ENCODE measurements at places on chromosomes 1 and 21. TPM values are rescaled to one million over a fixed set of nuclear protein-coding genes. Genes with fewer than 3 reads are reported as not detected.

DNA sequence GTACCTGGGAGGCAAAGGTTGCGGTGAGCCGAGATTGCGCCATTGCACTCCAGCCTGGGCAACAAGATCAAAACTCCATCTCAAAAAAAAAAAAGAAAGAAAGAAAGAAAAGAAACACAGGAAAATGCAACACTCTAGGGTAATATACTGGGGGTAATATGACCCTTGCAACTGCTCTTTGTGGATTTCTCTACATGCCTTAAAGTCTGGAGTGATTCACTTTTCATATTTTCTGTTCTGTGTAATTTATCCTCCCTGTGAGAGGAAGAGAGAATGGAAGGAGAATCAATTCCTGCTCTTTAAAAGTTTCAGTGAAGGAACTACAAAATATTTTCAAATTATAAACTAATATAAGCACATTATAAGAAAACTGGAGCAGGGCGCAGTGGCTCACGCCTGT is 22.7 kb downstream of the RIT1 start:
- no peak for DNase-seq

DNA sequence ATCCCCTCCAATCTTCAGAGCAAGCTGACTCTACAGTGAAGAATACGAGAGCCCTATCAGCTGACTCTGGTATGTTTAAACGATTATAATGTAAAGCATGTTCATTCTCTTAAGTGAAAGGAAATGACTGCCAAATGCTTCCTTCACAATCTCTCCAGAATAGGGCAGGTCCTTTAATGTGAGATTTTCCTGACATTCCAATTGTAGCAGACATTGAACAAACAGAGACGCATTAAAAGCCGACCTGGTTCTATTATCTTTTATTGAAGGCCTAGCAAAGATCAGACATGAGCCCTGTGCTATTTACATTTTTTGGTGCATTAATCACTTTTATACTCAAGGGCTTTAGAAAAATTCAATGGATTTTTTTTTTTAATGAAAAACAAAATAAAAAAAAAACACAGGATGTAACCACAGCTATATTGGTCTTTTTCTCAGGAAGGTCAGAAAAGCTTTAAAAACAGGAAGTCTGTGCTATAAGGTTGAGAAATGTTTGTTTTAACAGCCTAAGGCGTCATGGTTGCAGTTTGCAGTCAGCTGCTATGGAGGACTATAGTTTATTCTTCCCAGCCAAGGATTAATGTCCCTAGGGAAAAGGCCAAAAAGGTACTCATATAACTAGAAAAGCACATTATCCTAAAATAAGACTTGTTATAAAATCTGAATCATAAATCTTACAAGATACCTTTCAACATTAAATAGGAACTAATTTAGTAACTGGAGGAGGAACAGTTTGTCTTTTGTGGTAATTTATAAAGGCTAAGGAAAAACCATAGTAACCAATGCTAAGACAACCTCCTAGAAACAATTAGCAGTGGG is 104.8 kb downstream of the RERE start:
- DNase-seq, result no peak

GRCh38 chr1:204621996-204622395 is 63.5 kb downstream of the LRRN2 start:
- no peak for DNase-seq

DNA sequence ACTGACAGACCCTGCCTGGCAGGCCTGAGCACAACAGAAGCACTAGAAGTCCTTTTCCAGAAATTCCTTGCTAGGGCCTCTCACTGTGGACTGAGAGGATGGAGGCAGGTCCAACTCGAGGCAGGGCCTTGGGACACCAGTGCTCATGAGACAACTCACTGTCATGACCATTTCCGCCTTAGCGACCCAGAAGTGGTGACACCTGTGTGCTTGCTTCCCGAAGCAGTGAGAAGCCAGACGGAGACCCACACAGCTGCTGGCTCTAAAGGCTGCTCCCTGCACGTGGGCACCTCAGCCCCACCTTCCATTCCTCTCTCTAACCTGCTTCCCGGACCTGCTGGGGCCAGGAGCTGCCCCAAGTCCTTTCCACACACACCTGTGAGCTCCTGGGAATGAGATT is 33.0 kb downstream of the KCNC4 start:
- DNase-seq, result no peak

DNA sequence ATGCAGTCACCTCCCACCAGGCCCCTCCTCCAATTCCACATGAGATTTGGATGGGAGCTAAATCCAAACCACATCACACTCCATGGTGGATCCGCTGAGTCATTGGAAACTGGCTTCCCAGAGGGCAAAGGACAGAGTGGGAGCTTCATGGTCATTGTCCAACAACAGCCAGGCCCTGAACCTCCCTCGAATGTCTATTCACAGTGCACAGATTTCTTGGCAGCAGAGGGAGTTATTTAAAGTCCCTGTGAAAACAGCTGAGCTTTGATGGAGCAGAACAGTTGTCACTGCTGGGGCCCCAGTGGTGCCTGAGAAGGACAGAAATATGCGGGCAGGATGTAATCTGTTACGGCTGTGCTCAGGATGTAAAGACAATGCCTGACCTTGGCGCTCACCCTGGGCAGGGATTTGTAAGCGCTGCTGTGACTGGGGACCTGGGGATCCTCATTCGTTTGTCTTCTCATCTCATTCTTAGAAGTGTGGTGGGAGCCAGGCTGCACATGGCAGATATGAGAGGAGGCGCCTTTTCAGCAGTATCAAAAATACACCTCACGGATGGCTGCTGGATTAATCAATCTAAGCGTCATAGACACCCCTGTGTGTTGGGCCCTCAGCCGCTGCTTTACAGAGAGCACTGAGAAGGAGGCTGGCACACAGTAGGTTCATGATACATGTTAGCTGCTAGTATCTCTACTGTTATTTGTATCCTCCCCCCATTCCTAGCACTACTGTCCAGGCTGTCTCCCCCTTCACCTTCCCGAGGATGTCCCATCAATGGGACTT is 439.4 kb downstream of the PTPRU start:
- peak; percentile 28 for DNase-seq

- DNase-seq, result no peak
Measured at GRCh38 chr1:54391450-54392209, 14.6 kb downstream of the SSBP3 start.

- no peak for DNase-seq
Measured at GRCh38 chr1:109290998-109291397, 8.1 kb upstream of the PSRC1 start.

DNA sequence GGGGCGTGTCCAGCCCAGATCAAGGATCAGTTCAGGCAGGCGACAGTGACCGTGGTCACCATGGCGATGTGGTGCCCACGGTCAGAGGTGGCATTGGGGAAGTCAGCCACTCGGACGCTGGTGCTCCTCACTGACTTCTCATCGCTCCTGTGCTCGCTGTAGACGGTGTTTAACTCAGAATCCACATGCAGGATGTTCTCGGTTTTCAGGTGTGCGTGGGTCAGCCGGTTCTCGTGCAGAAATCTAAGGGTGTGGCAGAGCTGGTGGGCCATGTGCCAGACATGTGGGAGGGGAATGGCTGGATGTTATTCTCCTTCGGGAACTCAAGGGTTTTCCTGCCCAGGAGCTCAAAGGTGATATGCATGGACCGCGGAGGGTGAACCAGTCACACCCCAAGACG is 11.7 kb downstream of the OR2AJ1 start:
- no peak for DNase-seq

DNA sequence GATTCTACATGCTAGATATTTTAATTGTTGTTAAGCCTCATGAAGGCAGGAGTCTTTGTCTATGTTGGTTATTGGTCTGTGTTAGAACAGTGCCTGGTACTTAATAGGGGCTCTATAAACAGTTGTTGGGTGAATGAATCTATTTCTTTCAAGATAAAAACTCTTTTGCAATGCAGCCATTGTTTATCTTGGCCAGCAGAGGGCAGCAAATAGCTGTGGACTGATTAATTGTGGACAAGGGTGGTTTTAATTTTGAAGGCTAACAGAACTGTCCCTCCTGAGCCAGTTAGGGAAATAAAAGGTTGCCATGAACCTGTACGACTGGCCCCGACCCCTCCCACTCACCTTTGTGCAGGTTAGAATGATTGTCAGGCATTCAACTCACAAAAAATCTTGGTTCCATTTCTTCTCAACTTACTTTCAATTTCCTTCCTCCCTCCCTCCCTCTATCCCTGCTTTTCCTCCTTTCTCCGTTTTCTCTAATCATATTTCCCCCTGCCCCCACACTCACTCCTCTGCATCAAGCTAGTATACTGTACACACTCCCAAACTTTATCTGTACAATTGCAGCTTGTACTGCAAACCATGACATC is 66.3 kb upstream of the DIRAS3 start:
- no peak for DNase-seq

DNA sequence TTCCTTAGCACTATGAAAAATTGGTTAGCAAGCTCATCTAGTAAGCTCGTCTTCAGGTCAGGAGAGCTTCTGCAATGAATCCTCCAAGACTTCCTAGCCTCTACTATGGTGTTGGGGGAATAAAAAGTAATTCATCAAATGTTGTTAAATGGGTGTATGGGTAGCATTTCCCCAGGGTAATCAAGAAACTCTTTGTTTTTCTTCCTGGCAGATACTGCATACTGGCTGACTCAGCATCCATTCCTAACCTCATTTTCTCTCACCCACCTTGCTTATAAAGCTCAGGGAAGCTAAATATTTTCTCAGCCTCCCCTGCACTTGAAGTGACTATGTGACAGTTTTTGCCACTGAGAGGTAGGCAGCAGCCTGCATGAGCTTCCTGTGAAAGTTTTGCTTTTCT is 83.4 kb downstream of the MAB21L3 start:
- no peak for DNase-seq

DNA sequence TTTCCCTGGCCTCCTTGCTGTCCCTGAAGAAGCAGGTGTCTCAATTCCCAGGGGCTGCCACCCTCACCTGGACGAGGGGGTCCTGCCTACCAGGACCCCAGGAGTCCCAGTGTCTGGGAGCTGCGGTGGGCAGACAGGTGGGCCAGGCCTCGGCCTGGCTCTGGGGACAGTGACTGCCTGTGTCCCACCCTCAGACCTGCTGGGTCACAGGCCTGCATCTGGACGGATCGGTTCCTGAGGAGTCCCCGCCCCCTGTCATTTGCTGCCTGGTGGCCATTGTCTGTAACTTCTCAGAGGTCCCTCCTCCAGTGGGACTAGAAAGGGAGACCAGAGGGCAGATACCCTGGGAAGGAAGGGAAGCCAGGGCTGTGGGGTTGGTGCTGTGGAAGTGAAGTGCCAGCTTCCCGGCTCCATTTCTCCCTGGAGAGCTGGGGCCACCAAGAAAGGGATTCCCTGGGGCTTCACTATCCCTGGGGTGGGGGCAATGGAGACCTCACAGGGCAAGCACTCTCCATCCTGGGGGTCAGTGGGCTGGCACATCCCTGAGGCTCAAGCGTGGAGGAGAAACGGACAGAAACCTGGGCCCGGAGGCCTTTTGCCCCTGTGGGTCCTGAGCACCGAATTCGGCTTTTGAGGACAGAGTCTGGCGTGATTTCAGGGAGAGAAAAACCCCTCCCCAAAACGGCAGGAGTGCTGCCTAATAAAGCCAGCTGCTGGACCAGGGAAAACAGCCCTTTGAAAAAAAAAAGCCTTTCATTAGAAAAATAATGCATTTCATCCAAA is 157.3 kb downstream of the PEX14 start:
- no peak for DNase-seq

DNA sequence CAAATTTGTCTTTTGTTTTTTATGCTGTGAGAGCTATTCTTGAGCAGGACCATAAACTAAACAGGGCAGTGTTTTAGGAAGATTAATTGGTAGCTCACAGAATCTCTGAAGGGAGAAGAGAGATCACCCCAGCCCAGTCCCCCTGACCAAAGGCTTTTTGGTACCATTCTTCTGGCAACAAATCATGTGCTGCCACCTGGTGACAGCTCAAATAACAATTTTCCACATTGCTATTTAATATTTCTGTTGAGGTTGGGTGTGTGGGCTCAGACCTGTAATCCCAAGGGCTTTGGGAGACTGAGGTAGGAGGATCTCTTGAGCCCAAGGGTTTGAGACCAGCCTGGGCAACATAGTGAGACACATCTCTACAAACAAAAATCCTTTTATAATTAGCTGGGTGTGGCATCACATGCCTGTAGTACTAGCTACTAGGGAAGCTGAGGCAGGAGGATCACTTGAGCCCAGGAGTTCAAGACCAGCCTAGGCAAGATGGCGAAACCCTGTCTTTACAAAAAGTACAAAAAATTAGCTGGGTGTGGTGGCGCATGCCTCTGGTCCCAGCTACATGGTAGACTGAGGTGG is 2.2 kb upstream of the TESK2 start:
- DNase-seq, result no peak

DNA sequence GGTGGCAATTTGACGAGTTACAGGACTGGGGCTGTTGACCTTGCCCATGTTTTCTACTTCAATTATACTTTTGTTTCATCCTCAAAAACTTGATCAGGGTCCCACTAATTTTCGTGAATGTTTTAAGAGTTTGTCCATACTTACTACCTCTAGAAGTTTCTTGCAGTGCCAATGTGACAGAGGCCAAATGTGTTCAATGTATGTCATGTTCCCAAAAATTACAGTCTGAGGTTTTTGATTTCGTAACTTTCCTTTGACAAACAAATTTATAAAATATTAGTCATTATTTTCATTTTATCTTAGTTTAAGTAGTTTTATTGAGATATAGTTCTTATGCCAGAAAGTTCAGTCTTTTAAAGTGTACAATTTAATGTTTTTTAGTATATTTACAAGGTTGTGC is 15.3 kb downstream of the VPS13D start:
- DNase-seq, result no peak

- peak; percentile 83 for DNase-seq
Measured at GRCh38 chr1:112700290-112701226, 6.4 kb downstream of the RHOC start.

GRCh38 chr1:40309374-40310128 is 7.5 kb downstream of the COL9A2 start:
- DNase-seq, result no peak

TAS1R3 gene
- total RNA-seq, result 0.19 TPM

NCF2 gene
- total RNA-seq, result not detected

PPM1J gene
- 17.5 TPM for total RNA-seq

OR10Z1 gene
- total RNA-seq, result not detected

IL19 gene
- total RNA-seq, result not detected

ZBTB17 gene
- total RNA-seq, result 24.3 TPM

SAMSN1 gene
- total RNA-seq, result 3.0 TPM

CTTNBP2NL gene
- total RNA-seq, result 35.1 TPM
